ENCODE measurements at places on chromosomes 12 and 14.

DNA sequence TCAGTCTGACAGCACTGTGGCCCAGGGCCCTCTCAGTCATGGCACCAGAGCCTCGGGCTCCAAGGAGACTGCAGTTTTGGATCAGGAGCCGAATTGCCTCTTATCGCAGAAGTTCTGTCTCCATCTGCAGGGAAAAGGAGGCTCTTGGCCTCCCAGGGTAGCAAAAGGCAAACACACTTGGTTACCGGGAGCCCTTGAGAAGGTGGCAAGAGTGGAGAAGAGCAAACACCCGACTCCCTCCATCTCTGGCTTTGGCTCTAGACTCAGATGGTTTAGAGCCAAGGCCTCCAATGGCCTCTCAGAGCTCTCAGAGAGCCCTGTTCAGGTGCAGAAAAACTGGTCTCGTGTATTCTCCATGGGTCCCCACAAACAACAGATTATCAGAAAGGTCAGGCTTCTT, 44.6 kb downstream of the NINJ2 start:
- no peak for DNase-seq

DNA sequence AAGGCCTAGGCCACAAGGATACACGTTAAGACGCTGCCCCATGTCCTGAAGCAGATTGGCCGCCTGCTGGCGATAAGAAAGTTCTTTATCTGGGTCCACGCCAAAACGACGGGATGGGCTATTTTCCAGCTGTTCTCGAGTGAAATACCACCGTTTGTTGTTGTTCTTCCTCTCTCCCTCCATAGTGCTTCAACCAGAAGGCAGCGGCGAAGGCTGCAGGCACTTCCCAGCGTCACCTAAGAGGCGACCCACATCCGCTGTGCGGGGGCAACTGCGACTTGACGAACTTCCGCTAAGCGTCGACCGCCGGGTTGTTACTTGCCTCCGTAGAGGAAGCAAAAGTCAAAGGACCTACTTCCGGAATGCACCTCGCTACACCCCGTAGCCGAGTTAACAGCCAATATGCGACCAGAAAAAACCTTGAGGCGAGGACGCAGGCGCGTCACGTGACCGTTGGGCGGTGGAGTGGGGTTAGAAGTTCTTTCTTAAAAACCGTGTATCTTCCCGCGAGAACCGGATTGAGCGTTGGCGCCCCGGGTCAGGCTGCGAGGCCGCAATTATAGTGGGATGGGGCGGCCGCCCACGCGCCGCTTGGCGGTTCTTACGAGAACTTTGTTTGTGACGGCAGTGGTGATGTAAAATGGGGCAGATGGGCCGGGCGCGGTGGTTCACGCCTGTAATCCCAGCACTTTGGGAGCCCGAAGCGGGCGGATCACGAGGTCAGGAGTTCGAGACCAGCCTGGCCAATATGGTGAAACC, at the start of gene CCNT1:
Gene CCNT1 (minus strand): TSS at position 215 of the 759 bp plus-strand sequence. CDS start 32 bp downstream, at position 183.
- peak; percentile 100 for DNase-seq

DNA sequence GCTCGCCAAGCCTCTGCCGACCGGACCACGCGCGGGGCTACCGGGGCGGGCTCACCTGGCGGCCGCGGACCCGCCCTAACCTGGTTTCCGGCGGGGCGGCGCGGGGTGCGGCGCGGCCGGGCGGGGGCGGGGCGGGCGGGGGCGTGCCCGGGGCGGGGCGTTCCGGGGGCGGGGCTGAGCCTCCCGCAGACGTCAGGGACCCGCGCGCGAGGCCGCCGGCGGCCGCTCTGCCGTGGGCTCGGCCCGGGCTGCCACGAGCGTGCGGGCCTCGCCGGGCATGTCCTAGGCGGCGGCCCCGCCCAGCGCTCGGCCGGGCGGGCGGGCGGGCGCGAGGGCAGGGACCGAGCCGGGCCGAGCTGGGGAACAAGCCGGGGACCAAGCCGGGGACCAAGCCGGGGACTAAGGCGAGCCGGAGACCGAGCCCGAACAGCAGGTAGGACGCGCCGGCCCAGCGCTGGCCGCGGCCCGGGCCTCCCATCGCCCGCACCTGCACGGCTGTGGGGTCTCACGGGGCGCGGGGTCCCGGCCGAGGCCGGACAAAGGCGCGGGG, at the start of gene CEP170B:
Gene CEP170B (plus strand): TSS at position 188 of the 550 bp plus-strand sequence. CDS start 3,183 bp downstream, outside the sequence.
- peak; percentile 80 for DNase-seq

DNA sequence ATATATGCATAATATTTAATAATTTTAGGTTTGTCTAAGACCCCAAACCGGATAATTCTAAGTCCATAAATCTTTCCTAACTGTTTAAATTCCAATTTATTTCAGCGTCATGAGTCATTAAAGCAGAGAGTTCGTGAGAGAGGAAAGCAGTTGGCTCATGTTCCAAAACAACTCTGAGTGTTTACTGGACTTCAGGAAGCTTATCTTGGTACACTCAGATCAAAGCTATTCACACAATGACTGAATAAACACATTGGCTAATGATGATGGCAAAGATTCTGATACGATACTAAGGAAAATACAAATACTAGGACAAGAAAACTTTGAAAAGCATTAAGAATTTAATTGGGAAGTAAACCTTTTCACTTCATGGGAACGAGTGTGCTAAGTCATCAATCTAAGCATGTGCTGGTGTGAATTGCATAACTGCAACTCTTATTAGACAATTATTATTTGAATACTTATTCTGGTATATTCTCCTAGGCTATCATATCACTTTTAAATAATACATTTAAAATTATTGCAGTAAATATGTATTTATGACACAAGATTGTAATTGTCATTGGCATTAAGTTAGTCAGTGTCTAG, 34.8 kb upstream of the CLEC14A start:
- DNase-seq, result peak; percentile 86

- no peak for DNase-seq
Measured at GRCh38 chr14:50272498-50272897, 39.5 kb downstream of the L2HGDH start.

GRCh38 chr12:45183246-45183645, 32.6 kb upstream of the ANO6 start:
- peak; percentile 31 for DNase-seq

- no peak for DNase-seq
Measured at GRCh38 chr12:97957109-97957508, 494.5 kb downstream of the RMST start.

GRCh38 chr12:64186789-64187188, 35.3 kb downstream of the KICS2 start:
- no peak for DNase-seq

GRCh38 chr12:24280056-24280842, 330.8 kb upstream of the SOX5 start:
- DNase-seq, result no peak

DNA sequence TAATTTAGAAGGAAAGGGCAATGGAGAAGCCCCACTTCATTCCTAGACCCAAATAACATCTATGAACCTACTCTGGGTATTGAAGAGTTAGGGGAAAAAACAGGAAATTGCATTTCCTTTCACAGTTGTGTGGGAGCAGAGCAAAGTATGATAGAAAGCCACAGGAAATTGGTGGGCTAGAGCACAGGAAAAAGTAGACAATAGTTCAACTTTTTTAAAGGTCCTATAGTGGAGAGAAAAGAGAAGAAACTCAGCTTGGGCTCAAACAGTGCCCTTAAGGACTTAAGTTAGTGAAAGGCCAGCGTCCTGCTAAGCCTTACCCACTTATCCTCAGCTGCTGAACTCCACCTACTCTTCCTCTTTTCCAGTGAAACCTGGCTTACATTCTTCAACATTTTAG, 258.1 kb downstream of the DPY19L2 start:
- no peak for DNase-seq

DNA sequence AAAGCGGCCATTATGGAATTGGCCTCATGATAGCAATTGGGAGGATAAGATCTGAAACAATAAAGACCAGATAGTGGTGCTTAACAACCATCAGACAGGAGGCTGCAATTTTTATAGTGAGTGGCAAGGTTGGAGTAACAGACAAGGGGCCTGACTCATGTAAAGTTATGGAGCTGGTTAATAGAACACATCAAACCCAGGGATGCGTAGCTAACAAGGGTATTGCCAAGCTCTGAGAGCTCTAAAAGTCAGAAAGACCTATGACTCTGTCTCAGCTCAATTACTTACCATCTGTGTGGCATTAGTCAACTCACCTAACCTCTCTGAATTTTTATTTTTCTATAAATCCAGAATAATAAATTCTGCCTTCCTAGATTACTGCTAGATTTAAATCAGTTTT, 1731.5 kb upstream of the FLRT2 start:
- no peak for DNase-seq

GRCh38 chr14:105742531-105742848, 216.1 kb downstream of the TMEM121 start:
- no peak for DNase-seq

- DNase-seq, result no peak
Measured at GRCh38 chr12:29730481-29730880, 53.3 kb downstream of the TMTC1 start.

DNA sequence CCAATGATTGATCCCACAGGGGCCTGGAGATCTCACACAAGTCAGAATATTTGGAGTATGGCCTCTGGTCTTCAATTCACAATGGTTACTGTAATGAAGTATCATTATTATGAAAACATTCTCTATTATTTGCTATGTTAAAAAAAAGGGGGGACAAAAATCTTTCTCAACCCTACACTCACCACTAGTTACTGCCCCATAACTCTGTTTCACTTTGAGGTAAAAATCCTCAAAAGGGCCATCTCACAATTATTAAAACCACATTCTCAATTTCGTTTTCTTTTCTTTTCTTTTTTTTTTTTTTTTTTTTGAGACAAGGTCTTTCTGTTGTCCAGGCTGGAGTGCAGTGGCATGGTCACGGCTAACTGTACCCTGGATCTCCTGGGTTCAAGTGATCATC, 59.6 kb upstream of the KCNC2 start:
- no peak for DNase-seq

GRCh38 chr14:62886461-62886860, 158.8 kb downstream of the KCNH5 start:
- DNase-seq, result no peak

GRCh38 chr12:109446869-109447268, 30.2 kb downstream of the KCTD10 start:
- DNase-seq, result no peak

GRCh38 chr14:38727731-38728130, 375.3 kb downstream of the SEC23A start:
- no peak for DNase-seq

GRCh38 chr12:96194971-96195844, 1.0 kb downstream of the ELK3 start:
- DNase-seq, result peak; percentile 72

DNA sequence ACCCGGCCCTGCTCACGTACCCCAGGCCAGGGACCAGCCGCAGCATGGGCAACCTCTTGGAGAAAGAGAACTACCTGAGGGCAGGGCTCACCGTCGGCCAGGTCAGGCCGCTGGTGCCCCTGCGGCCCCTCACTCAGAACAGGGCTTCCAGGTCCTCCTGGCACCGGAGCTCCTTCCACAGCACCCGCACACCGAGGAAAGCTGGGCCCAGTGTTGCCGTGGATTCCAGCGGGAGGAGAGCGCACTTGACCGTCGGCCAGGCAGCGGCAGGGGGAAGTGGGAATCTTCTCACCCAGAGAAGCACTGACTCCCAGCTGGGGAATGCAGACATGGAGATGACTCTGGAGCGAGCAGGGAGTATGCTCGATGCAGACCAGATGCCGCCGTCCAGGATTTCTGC, 7.9 kb upstream of the VAMP1 start:
- DNase-seq, result no peak

- no peak for DNase-seq
Measured at GRCh38 chr14:50688875-50689274, 20.8 kb upstream of the SAV1 start.

DNA sequence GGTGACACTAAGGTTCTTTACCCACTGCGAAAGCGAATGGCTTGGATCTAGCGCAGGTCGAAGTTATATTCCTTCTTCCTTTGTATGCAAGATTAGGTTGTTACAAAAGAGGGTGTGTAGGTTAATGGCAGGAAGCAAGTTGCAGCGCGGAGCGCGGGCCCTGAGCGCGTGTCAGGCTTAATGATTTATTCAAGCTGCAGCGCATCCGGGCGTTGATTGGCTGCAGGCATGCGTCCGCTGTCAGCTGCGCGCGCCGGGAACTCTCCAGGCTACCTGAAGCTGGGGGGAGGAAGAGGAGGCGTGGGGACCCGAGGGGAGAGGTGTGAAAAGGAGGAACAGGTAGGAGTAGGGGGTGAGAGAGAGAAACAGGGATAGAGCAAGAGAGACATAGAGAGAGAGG, 7.4 kb downstream of the ASCL1 start:
- DNase-seq, result peak; percentile 99

DNA sequence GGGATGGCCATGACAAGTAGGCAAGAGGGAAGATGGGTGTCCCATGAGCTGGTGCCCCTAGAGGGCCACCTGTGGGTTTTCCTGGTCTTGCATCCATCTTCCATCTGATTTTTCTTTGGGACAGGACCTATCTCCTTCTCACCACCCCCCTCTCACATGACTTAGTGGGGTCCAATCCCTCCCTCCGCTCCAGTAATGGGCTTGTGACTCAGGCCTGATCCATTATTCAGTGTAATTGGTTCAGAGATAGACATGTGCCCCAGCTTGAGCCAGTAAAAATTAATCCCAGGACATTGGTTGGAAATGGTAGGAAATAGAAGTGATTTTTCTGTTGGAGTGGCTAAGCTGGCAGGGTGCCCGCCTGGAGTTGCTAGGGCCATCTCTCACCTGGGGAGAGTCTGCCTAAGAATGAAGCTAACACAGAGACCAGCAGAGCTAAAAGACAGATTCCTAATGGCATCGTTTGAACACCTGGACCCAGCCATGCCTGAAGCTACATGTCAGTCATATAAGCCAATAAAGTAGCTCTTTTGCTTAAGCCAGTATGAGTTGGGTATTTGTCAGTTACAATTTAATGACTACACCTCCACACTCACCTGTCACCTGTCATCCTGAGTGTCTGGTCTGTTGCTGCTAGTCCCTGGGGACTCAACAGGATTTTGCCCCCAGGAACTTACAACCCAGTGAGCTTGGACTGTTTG, 14.7 kb downstream of the RASAL1 start:
- peak; percentile 68 for DNase-seq

DNA sequence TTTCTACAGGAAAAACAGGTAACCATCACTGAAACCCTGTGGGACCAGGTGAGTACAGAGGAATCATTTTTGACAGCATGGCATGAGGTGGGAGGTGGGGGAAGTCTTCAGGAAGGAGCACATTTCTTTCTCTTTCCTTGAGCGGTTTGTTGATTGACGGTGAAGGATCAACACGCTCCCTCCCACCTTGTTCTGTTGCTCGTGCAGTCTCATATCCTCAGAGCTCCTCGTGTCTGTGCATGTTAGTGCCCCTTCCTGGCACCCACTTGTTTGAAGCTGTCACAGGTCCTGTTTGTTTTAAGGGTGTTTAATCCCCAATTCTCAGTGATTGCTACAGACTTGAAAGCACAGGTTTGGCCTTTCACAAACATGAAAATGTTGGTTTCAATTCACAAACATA, 4.4 kb downstream of the C12orf54 start:
- peak; percentile 74 for DNase-seq
